ENCODE measurements at places on chromosomes 7 and 10. TPM values are rescaled to one million over a fixed set of nuclear protein-coding genes. Genes with fewer than 3 reads are reported as not detected.
A peak's percentile ranks its signal among the peaks of the same experiment; 100 is the strongest.

WNT8B gene
- total RNA-seq: not detected

DNA sequence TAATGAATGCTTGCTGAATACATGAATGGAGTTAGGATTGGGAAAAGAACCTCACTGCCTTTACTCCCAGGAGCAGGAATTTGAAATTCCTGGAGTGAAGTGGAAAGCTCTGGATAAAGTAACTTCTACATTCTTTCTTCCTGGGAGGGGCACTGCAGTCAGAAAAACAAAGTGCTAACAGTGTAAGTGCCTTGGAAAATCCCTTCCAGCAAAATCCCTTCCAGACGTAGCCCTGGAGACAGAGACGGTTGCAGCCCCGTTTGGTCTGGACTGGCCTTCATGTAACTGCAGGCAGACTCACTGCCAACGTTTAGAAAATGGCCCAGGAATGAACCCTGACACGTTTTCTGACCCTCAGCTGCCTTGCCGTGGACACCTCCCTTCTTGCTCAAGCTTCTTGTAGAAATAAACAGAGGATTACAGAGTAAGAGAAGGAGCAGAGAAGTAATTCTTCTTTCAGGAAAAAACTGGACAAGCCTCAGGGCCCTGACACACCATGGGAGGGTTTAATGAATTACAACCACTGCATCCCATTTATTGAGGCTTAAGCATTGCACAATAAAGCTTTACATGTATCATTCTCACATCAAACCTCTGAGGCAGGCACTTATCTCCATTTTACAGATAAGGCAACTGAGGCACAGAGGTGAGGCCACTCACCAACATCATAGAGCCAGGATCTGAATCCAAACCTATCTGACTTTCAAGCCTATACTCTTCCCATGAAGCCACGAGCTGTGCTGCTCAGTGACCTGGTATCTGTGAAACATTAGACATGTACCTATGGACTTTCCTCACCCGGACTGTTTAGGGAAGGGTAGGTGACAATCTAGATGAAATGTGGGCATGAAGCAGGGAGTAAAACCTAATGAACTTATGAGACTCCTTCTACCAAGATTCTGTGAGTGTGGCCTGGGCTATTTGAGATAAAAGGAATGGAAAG, 7.8 kb downstream of the ITPRIP start:
- DNase-seq: no peak

ZNF679 gene
- not detected for total RNA-seq

TYW1B gene
- 5.1 TPM for total RNA-seq

GRCh38 chr10:100826031-100826651, 80.8 kb downstream of the PAX2 start:
- DNase-seq: no peak

NEUROG3 gene
- total RNA-seq: not detected

DNA sequence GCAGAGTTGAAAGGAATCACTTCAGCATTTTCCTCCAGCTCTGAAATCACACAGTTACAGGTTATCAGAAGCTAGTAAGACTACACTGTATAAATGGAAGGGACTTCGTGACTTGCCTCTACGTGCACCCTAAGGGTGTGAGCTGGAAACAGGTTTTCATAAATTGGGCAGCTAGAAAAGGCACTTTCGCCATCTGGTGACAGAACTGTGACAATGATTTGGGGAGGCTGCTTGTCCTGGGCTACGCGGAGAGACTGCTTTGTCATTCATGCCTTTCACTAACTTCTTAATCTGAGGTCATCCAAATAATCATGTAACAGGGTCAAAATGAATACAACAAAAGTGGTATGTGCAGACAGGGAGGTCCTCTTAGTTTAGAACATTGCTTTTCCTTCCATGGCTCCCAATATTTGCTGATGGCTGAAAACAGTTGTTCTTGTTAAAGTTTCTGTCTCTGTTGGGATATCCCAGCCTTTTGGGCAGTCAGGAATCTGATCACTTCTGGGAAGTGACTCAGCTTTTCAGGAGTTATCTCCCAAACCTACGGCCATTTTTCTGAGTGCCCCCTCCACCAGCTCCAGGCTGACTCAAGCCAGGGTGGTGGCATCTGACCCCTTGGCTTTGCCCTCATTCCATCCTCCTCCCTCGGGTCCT, 17.8 kb downstream of the VWC2 start:
- DNase-seq: peak; percentile 71

DNA sequence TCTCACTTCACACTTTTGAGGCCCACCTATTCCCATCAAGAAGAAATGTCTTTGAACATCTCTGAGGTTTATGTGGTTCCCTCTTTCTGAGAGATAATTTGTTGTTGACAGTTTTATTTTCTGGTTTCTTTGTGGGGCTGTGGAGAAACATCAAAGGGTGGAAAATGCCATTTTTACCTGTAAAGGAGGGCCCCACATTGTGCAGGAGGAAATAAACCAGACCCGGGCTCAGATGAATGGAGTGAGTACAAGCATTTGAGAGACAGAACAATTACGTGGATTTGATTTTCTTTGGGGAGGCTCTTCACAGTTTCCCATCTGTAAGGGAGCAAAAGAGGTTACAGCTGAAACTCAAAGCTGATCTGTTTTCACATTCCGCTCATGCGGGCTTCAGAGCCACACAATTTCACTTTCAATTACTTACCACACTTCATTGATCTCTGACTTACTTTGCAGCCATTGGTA, 29.8 kb downstream of the ITPRIP start:
- DNase-seq: no peak

- DNase-seq: no peak
Observed at GRCh38 chr7:124246262-124246863, 213.5 kb upstream of the TMEM229A start.

GRCh38 chr10:129945064-129945463, 19.0 kb downstream of the EBF3 start:
- no peak for DNase-seq

DNA sequence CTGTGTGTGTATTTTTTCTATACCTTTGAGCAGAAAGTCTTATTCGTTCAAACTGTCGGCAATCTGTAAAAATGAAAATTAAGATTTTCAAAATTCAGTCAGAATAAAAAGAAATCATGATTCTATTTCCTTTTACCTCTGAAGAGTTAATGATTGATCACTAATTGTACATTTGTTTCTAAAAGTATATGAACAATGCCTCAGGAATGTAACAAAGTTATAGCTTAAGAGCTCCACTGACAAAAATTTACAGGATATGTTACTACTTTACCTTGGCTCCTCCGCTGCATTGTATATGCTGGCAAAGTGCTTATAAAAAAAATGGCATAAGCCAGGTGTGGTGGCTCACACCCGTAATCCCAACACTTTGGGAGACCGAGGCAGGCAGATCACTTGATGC, 225.7 kb downstream of the VTI1A start:
- DNase-seq: no peak

DNA sequence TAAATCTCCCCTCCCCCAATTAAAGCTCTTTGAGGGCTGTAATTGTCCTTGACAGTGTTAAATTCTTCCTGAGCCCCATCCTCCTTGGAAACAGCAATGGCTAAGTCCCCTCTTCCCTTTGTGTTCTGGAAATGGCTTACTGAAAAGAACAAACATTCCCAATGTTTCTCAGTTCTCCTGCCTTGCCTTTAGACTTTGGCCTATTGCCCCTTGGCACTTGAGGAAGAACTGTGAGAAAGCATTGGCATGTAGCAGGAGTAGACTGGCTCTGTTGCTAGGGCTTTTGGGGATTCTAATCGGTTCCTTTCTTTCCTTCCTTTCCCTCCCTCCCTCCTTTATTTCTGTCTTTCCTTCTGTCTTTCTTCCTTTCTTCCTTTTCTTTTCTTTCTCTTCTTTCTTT, 463.3 kb upstream of the PODXL start:
- DNase-seq: no peak

DNA sequence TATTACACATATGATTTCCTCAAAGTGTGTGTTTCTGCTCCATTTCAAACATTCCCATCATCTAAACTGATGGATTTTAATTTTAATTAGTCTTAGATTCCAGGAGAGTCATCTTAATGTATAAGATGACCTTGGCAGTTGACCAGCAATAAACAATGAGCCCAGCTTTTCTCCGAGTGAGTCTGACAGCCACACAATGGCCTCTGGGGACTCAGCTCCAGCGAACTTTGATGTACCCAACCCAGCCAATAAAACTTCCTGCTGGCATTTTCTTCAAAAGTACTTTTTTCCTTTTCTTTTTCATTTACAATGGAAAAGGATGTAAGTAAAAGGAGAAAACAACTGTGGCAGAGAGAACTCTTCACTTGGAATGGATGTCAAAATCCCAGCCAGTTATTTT, 139.1 kb upstream of the CTBP2 start:
- no peak for DNase-seq

- peak; percentile 55 for DNase-seq
Observed at GRCh38 chr7:139034855-139035585, 822 bp downstream of the ZC3HAV1L start.

LBX1 gene
- total RNA-seq: not detected

DNA sequence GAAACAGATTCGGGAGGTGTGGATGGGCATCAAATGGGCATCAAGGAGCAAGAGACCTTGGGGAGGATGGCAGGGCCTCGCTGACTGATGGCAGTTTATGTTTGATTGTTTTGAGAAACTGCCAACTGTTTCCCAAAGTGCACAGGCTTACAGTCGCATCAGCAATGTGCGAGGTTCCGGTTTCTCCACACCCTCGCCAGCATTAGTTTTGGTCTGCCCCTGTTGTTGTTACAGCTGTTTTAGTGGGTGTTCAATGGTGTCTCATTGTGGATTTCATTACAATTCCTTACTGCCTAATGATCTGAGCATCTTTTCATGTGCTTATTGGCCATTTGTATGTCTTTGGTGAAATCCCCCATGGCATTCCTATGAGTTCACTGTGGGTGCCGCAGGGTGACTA, 24.4 kb downstream of the AKR1E2 start:
- no peak for DNase-seq

DNA sequence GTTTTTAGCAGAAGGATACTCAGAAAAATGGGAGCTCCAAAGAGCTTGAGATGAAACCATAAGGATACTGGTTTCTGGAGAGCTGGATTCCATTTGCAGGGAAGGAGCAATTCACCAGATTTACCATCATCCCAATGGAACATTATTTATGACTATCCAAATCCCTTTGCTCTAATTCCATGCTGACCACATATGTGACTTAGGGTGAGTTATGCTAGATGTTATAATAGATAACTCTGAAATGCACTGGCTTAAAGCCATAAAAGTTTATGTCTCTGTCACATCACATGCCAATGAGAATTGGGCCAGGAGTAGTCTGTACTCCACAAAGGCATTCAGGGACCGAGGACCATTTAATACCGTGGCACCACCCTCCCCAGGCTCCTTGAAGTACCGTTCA, 185.2 kb downstream of the SKIDA1 start:
- DNase-seq: no peak

CCDC3 gene
- total RNA-seq: 2.3 TPM

SPAM1 gene
- total RNA-seq: not detected

DNA sequence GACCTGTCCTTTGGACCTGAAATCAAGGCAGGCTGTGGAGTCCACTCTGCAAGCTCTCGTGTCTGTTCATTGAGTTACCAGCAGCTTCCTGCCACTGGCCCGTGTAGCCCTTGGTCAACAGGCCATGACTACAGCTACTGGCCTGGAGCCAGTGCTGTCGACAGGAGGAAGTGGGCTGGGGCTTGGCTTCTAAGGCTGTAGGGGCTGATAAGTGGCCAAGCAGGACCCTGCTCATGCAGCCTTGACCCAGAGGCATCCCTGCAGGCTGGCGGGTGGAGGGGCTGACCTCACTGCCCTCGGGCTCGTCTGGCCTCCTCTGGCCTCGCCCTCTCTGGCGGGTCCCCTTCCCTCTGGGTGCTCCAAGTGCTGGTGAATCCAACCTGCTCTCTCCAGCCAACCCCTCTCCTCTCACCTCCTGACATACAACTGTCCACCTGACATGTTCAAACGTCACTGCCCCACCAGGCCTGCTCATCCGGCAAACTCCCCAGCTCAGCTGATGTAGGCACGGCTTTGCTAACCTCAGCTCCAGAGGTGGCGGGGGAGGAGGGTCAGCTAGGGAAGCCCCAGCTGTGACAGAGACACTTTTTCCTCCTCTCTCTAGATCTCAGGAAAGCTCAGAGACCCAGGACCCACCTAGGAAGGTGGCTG, 188.6 kb upstream of the LYZL2 start:
- DNase-seq: no peak

DNA sequence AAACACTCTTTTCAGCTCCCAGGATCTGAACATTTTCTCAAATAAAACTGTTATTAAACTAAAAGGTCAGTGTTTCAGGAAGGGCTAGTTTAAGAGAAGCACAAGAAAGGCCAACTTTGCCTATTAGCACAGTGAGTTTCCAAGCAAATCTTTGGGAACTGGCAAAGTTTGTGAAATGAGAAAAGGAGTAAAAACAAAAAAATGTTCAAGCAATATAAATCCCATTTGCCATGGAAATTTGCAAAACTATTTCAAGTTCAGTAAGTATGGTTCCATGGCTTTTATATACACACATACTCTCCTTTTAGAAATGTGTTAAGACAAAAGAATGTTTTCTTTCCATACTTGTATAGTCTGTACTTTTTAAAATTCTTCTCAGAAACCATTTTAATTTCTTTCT, 51.5 kb downstream of the CHCHD3 start:
- no peak for DNase-seq

DNA sequence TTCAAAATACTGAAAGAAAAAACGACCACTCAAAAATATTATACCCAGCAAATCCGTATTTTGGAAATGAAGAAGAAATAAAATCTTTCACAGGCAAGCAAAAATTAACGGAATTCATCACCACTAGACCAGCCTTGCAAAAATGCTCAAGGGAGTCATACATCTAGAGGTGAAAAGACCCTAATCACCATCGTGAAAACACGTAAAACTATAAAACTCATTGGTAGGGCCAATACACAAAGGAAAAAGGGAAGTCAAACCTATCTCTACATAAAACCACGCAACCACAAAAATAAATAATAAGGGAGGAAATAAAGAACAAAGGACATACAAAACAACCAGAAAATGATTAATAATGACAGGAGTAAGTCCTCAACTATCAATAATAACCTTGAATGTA, 6.6 kb upstream of the AKR1B1 start:
- DNase-seq: no peak

GRCh38 chr10:22554461-22555182, 159.8 kb downstream of the PIP4K2A start:
- DNase-seq: no peak

DNA sequence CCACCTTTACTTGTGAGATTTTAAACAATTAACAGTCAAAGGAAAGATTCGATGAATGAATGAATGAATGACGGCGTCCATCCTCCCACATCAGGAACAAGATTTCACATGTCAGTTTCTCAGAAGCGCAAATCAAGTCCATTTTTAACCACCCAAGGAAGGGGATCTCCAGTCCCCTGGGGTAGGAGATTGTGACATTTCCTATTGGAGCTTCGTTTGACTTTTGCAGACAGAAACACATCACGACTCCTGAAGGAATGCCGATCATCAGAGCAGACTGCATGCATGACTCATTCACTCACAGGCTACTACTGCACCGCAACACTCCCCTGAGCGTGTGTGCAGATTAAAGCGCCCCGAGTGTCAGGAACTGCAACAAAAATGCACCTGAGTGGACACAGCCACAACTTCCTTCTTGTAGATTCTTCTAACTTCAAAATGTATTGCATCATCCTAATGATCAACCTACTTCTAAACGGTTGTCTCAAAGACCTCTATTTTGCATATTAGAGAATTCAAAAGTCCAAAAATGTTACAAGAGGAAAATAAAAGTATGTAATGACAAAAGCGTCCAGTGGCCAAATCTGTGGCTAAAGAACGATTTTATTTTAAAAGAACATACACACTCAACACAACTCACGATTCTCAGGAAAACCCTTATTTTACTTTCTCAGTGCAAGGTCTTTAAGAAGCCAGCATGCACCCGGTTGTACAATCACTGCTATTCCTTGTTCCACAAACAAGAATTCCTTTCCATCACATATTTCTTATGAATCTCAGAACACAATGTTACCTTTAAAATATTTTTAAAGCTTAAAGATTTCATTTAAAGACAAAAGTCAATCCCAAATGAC, 172.6 kb downstream of the FAM107B start:
- peak; percentile 20 for DNase-seq

MAD1L1 gene
- 39.0 TPM for total RNA-seq

Data from H9 (cell line).